ENCODE measurements at places on chromosomes 6 and 20.

GRCh38 chr6:53615633-53616449 lies 49.7 kb downstream of the KLHL31 start:
- DNase-seq, result no peak

GRCh38 chr6:148497717-148498116 lies 155.1 kb downstream of the SASH1 start:
- DNase-seq, result no peak

DNA sequence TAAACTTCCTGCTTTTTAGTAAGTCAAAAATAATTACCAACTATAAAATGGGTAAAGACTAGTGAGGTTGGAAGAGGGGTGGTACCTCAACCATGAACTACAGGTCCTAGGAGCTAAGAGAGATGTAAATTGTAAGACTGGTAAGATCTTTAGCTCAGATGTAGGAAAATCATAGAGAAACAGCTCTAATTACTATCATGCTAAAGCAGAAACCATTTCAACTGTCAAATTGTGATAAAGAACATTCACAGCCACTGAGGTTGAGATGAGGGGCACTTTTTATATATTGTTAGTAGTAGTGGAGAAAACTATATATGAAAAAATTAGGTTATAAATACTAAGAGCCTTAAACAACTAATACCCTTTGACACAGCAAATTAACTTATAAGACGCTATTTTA lies 20.0 kb downstream of the CDK19 start:
- no peak for DNase-seq

GRCh38 chr6:138500867-138501446 lies 1.7 kb upstream of the NHSL1 start:
- DNase-seq, result no peak

DNA sequence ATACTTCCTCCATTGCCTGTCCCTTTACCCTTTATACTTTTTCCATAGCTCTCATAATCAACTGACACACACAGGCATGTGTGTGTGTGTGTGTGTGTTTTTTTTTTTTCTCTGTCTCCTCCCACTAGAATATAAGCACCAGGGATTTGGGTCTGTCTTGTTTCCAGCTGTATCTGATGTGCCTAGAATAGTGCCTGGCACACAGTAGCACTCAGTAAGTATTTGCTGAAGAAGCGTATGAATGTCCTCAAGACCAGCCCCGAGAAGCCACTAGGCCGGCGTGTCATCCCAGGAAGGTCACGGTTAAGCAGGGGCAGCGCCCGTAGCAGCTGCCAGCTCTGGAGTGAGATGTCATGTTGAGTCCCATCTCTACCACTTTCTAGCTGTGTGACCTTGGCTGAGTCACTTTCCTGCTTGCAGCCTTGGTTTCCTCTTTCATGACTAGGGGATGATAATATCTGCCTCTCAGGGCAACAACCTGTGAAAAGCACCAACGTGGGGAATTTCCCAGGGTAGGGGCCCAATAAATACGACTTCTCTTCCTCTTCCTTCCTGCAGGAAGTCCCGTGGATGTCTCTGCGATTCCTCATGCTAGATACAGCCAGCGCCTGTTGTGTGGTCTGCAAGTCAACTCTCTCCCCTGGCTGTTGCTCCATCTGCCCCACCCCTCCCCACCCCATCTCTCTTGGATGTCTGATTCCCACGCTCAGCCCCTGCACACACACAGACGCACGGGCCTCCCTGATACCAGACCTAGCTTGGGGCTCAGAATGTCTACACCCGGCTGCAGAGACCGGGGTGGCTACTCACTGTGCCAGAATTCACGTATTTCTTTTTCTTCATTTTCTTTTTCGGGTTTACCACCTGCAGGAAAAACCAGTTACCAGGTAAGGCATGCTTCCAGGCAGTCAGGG lies 58.1 kb downstream of the RAB44 start:
- no peak for DNase-seq

DNA sequence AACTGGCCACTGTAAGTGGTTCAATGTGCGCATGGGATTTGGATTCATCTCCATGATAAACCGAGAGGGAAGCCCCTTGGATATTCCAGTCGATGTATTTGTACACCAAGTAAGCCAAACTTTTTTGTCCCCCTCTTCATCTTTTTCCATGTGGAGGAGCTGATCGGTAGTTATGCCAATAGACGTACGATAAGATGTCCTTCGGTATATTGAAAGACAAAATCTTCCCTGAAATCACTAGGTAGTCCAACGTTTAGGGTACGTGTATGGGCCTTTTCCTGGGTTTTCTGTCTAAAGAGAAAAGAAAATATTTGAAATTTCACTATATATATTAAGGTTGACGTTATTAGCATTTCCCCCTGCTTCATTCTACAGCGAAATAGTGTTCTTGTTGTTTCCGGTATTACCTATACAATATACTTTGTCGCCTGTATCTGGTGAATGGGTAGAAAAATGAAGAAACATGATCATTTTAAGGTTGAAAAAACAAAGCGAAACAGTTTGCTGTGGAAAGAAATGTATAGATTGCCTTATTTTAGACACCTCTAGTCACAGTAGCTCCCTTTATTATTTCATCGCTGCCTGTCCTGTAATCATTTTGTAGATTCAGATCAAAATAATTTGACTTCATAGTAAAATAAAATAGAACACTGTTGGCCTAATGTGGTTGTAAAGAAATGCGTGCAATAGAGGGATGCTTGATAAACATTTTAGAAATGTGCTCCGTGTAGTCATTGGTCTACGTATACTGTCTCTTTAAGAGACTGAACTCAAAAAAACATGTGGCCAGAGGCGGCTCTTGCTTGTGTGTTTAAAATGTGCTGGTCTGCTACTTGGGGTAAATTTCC lies 1.5 kb downstream of the LIN28B start:
- no peak for DNase-seq

DNA sequence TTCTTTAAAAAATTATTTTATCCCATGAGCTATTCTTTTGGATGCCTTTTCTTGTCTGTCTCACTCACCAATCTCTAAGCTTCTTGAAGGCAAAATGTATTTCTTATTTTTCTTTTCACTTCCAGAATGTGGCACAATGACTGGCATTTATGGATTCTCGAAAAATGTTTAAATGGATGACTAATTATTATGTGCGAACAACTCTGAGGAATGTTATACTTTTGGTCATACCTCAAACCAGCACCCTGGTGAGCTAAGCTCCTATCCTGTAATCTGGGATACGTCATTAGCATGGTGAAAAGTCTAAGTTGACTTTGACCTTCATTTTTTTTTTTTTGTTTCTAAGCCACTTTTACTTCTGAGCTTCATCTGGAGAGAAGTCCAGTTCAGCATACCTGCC lies 214.0 kb upstream of the CEP162 start:
- no peak for DNase-seq

- DNase-seq, result no peak
Measured at GRCh38 chr20:17889226-17889625, 79.4 kb downstream of the SNX5 start.

DNA sequence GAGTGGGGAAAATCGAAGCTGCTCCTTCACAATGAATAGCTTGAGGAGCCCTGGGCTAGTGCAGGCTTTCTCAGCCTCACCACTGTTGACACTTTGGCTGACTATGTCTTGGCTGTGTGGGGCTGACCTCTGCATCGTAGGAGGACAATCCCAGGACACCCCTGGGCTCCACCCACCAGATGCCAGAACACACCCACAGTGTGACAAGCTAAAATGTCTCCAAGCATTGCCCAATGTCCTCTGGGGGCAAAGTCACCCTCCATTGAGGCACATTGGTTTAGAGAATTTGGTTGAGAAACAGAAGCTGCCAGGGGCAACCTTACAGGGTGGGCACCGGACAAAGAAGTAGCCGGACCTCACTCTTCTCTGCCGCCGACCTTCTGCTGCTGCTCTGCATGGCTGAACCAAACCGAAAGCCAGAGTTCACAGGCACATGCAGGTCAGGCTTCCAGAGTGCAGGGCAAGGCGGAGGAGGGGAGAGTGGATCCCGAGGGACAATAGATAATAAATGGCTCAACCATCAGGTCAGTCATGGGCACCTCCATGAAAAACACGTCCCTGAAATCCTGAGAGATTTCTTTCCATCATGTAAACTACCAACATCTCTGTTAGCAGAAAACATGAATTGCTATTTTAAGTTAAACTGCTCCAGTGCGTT lies 189.0 kb downstream of the LRFN2 start:
- no peak for DNase-seq

DNA sequence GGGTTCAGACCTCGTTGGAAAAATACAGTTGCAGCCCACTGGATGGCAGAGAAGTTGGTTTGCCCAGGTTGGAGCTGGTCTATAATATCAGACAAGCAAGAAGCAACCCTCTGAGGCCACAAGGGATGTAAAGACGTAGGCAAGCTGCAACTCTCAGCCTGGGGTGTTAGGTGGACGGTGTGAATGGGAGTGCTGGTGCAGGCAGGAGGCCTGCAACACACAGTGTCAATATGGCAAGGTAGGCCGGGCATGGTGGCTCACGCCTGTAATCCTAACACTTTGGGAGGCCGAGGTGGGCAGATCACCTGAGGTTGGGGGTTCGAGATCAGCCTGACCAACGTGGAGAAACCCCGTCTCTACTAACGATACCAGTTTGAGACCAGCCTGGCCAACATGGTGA lies 10.5 kb downstream of the VPS16 start:
- DNase-seq, result no peak

DNA sequence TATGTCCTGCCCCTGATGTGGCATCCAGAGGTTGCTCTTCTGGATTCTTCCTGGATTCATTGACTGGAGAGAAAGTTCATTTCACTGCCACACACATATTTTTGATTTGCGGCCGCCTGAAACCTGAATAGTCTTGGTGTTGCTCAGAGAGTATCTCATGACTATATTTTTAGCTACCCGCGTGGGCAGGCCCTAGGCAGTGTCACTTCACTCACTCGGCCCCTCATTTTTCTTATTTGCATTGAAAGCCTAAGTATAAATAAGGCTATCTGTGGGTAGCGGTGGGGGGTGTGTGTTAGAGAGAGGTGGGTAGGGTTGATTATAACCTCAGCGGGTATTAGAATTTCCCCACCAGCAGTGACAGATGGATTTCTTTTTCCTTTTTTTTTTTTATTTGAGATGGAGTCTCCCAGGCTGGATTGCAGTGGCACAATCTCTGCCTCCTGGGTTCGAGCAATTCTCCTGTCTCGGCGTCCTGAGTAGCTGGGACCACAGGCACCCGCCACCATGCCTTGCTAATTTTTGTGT lies 113.5 kb downstream of the JARID2 start:
- DNase-seq, result no peak

- DNase-seq, result no peak
Measured at GRCh38 chr6:43476746-43477145, 624 bp upstream of the TJAP1 start.

GRCh38 chr20:47336129-47336754 lies 20.3 kb downstream of the ZMYND8 start:
- DNase-seq, result no peak

DNA sequence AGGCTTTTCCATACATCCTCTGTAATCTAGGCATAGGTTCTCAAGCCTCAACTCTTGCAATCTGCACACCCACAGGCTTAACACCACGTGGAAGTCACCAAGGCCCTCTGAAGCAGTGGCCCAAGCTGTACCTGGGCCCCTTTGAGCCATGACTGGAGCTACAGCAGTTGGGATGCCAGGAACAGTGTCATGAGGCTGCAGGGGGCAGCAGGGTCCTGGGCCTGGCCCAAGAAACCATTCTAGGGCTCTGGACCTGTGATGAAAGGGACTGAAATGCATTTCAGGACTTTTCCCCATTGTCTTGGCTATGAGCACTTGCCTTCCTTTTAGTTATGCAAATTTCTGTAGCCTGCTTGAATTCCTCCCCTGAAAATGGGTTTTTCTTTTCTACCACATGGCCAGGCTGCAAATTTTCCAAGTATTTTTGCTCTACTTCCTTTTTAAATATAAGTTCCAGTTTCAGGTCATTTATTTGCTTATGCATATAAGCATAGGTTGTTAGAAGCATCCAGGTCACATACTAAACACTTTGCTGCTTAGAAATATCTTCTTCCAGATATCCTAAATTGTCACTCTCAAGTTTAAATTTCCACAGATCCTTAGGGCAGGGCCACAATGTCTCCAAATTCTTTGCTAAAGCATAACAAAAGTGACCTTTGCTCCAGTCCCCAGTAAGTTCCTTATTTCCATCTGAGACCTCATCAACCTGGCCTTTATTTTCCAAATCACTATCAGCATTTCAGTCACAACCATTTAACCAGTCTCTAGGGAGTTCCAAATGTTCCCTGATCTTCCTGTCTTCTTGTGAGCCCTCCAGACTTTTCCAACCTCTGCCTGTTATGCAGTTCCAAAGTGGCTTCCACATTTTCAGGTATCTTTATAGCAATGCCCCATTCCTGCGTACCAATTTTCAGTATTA lies 48.6 kb upstream of the CD2AP start:
- no peak for DNase-seq

- DNase-seq, result no peak
Measured at GRCh38 chr6:9647599-9647998, 767.3 kb downstream of the TFAP2A start.

- DNase-seq, result no peak
Measured at GRCh38 chr20:21302664-21303060, 469 bp upstream of the XRN2 start.

DNA sequence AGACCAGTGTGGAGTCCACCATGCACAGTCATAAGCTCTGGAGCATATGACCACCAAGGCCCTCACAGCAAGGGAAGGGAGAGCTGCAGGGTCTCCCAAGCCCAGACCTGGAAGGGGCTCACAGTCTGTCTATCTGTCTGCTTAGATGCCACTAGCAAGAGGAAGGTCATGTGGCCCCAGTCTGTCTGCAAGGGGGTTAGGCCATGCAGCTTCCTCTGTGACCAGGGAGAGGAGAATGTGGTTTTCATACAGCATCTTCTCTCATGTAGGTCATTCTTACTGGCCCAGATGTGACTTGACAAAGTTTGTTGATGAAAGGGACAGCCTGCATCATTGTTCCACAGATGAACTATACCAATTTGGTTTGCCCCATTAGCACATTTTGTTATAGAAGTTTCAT lies 260.8 kb downstream of the FARS2 start:
- no peak for DNase-seq

DNA sequence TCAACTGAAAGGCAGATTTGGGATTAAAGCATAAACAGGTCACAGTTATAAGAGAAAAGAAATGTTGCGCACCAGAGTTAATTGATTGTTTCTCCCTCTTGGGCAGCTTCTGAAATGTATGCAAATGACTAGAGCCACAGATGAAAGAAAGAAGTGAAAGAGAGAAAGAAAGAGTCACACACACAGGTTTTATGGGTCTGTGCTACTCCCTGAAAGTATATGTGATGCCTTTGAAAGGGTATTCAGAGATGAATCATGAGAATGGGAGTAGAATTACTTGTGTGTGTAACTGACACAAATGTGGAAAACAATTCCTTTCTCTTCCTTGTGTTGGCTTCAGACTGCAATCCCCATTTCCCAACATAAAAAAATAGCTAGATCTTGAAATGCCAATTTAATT lies 196.9 kb downstream of the FOXA2 start:
- no peak for DNase-seq

- DNase-seq, result no peak
Measured at GRCh38 chr6:129596522-129596921, 113.5 kb downstream of the ARHGAP18 start.

GRCh38 chr20:62578294-62578897 lies 63.9 kb upstream of the SLCO4A1 start:
- DNase-seq, result no peak
